ENCODE measurements at places on chromosomes 2 and 18. TPM values are rescaled to one million over a fixed set of nuclear protein-coding genes. Genes with fewer than 3 reads are reported as not detected.

DNA sequence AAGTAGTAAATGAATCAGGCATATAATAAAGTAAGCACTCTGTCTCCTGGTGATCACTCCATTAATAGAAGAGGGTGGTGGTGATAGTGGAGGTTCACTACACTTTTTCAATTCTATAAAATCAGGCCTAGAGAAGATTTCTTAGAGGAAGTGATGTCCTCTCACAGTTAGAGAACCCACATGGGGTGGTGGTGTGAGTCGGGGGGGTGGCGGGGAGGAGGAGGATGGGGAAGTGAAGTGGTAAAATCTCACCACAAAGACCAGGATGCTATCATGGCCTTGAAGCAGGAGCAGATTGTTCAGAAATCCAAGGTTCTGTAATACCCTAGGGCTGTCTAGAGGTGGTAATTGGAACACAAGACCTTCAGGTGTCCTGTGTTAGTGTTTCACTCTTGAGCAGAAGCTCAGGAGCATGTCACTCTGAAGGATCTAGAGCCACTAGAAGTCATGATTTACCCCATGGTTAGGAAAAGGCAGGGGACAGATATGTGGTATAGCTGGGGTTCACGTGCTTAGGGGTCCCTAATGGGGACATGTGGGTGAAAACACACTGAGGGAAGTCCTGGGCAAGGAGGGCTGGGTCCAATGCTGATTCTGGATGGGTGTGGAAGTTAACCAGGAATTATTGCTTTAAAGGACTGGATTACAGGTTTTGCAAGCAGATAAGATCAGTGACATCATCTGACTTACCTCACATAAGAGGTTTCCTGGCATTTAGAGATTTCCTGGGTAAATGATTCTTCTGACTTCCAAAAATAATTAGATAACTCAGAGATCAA is 31.0 kb downstream of the RNF125 start:
- DNase-seq: no peak

DNA sequence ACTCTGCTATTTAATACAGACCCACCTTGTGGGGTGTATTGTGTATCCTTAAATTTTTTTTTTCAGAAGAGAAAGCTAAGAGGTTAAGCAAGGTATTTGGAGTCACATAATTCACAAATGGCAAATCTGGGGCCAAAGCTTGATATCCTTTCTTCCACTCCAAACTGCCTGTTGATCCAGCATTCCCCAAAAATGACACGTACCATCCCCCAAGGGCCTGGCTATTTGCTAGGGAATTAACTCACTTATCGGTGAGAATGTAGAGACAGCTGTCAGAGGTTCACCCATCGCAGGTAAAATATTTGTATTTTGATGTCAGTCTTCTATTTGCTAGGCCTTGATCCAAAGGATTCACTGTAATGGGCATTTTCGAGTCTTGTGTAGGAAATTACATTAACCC is 103.6 kb upstream of the FZD7 start:
- no peak for DNase-seq

GRCh38 chr2:161355983-161356382 is 47.8 kb downstream of the PSMD14 start:
- no peak for DNase-seq

The TCF23 gene
- not detected for total RNA-seq

DNA sequence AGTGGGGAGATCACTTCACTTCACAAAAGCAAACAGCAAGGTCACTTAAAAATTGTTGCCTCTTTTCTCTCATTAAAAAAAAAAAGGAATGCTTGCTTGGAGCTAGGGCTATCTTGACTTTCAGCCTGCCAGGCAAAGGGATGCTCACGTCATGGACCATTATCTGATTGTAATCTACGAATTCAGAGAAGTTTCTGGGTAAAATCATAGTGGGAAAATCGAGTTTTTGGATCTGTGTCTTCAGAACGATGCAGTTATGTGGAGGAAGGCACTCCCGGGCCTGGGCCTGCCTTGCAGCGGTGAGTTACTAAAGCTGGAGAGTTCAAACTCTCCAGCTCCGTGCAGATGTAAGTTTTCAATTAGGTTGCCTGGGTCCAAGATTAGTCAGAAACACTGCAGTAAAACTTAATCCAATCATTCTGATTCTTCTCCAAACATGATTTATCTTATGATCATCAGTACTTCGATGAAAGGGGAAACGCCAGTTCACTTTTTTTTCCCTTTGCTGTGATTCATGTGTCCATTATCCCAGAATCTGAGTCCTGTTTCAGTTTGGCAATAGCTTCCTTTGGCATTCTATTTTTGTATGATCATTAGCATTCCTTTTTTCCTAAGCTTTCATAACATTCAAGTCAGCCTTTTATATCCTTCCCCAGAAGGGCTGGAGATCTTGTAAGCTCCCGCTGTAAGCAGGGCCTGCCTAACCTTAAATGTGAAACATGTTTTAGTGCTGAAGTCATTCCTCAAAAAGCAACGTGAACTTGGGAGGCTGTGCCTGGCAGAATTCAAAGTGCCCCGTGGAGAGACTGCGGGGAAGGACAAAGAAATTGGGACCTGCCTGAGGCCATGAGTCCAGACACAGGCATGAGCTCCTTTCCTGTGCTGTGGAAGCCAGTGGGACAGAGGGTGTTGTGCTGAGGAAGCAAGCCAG is 119.3 kb upstream of the TWIST2 start:
- no peak for DNase-seq

The GRB14 gene
- 2.4 TPM for total RNA-seq

DNA sequence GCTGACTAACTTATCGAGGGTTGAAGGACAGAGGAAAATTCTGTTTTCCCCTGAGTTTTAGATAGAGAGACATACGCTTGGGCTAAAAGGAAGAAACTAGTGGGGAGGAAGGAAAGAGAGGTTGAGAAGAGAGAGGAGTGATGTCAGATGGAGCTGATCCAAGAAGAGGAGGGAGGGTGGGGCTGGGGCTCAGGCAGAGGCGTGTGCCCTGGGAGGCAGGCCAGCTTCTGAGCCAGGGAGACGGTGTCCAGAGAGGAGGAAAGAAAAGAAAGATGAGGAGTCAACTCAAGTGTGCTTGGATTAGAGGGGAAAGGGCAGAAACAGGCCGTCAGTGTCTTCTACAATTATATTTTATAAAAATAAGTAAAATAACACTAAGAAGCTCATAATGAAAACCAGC is 56.2 kb downstream of the EMILIN2 start:
- no peak for DNase-seq

The COBLL1 gene
- 43.7 TPM for total RNA-seq

The FAM228A gene
- total RNA-seq: 0.31 TPM

The NT5DC4 gene
- not detected for total RNA-seq

- DNase-seq: no peak
Measured at GRCh38 chr2:220147161-220148038, 520.0 kb downstream of the SLC4A3 start.

The ACKR3 gene
- 56.6 TPM for total RNA-seq

DNA sequence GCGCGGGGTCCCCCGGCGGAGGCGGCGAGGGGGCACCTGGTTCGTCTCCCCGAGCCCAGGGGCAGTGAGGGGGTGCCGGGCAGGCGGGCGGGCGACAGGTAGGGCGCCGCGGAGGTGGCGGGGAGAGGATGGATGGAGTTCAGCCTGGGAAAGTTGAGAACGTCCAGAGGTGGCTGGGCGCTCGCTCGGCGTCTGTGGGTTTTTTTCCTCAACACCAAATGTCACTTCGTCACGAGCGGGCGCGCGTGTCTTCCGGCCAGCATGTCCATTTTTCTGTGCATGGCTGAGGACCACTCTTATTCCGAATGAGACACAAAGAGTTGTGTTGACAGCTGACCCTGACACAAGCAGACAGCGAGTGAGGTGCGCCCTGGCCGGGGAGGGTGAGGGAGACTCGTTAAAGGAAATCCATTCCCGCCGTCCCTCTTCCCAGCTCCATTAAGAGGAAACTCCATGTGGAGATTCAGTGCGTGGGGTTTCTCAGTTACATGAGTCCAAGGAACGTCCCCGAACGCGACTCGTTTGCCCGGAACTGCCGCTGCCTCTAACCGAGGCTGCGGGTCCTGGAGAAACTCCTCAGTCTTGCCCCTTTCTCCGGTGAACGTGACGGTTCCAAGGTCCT is 859 bp downstream of the GREB1L start:
- DNase-seq: no peak

DNA sequence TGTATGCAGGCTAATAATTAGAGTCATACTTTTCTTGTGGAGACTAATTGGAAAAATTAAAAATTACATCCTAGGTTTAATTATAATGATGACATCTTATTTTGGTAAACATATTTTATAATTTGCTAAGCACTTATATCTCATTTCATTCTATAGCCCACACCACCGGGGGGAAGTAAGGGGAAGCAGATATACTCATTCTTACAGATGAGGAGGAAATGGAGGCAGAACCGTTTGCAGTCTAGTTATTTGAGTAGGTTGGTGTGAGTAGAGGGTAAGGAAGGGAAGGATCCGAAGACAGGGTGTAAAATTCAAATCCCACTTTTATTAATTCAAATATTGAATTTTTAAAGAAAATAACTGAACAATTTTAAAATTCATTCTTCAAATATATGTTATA is 3.7 kb downstream of the ITGAV start:
- no peak for DNase-seq

DNA sequence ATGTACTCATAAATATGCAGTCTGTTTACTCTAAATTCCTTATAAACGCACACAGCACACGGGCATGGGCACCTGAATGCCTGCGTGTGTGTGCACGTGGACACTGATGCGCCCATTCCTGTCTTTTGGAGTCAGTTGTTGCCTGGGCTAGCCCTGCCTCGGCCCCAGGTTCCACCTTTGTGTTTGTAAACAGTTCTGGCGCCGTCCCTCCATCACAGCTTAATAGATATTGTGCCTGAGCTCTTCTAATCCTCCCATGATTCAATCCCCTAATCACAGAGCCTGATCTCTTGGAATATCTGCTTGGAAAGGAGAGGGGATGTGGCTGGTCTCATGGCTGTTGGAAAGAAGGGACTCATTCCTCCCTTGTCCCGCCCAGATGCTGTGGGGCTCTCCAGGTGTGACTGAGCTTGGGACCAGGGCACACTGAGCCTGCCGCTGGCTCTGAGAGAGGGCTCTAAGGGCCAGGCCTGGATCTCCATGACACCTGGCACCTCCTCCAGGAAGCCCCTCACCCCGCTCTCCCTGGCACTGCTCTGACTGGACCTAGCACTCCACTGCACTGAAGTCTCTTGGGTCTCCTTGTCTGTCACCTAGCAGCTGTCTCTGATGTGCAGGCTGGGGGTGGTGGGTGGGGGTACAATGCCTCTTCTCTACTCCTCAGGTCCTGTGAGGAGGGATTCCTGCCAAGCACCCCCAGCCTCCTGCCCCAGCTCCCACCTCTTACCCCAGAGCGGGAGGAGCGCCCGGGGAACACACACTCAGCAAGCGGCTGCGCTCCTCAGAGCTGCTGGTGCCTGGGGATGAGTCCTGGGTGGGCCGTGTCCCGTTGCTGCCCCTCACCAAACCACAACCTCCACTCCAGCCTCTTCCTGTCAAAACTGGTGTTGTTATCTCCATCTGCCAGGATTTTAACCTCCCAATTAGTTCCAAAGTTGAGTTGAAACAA is 181.3 kb downstream of the INHBB start:
- no peak for DNase-seq

The CTNNA2 gene
- not detected for total RNA-seq

DNA sequence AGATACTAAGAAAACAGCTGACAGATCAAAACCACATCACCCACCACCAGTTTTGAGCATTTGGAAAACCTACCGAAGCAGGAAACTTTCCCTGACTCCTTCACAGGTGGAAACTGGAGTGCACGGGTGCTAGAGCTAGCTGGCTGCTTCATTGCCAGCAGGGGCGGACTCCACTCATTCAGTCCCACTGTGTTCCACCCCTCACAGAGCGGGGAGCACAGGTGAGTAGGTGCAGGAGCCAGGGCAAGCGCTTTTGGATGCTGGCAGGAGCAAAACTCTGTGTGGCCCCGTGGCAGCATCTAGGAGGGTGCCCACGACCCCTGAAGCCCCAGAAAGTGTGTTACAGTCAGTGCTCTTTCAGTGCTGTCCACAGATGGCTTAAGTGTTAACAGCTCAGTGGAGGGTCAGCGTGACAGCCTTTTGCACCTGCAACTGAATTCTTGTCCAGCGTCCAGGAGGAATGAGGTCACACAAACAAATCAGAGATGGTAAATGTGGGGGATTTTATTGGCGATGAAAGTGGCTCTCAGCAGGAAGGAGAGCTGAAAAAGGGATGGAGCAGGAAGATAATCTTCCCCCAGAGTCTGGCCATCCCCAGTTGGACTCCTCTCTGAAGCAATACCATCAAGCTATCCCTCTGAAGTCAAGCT is 71.1 kb downstream of the TMEM163 start:
- no peak for DNase-seq

The PARD3B gene
- total RNA-seq: 24.9 TPM

GRCh38 chr2:240810199-240810598 is 9.8 kb downstream of the KIF1A start:
- no peak for DNase-seq

GRCh38 chr2:70930371-70931329 is 5.0 kb upstream of the ATP6V1B1 start:
- peak; percentile 43 for DNase-seq

- DNase-seq: no peak
Measured at GRCh38 chr2:221807706-221808105, 235.6 kb upstream of the EPHA4 start.

GRCh38 chr2:199677881-199678280 is 173.1 kb downstream of the FTCDNL1 start:
- DNase-seq: no peak

DNA sequence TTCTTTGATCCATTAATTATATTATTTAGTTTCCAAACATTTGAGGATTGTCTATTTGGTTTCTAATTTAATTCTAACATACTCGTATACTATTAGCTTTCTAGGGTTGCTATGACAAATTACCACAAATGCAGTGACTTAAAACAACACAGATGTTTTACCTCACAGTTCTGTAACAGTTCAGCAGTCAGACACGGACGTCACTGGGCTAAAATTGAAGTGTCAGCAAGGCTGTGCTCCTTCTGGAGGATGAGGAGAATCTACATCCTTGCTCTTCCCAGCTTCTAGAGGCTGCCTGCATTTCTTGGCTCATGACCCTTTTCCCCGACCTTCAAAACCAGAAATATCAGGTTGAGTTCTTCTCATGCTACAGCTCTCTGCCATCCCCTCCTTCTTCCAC is 117.6 kb downstream of the TFCP2L1 start:
- no peak for DNase-seq

DNA sequence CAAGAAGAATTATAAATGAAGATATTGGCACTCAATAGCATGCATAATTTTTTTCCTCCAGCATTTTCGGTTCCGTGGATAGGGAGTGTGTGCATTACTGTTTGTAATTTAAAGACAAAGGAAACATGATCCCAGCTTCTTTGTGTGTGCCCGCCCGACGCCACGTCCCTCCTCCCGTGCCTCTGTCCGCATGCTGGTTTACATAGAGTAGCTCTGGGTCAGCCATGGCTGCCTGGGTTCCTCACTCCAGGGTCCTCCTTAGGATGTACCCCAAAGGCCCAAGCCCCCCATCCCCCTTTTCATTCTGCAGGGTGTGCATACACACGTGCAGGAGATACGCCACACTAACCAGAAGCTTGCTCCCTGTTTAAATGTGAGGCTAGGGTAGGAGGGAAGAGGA is 214.7 kb downstream of the KLHL29 start:
- DNase-seq: peak; percentile 58

The CDK15 gene
- 3.6 TPM for total RNA-seq
